ENCODE measurements at places on chromosomes 1 and 21. TPM values are rescaled to one million over a fixed set of nuclear protein-coding genes. Genes with fewer than 3 reads are reported as not detected.

- no peak for DNase-seq
Measured at GRCh38 chr1:162716123-162716522, 74.4 kb upstream of the HSD17B7 start.

GRCh38 chr1:237804516-237804915 lies 86.2 kb downstream of the ZP4 start:
- DNase-seq: no peak

- no peak for DNase-seq
Measured at GRCh38 chr21:28762357-28762735, 230.3 kb downstream of the LTN1 start.

Gene TMEM69
- 26.7 TPM for polyA plus RNA-seq

Gene TSPEAR
- polyA plus RNA-seq: not detected

Gene DYNLT4
- polyA plus RNA-seq: not detected

Data from immature natural killer cell (primary cell).